Activated naive CD8-positive, alpha-beta T cell treated with anti-CD3 and anti-CD28 coated beads, Interleukin-2, amount 50 U/mL, for 24 hours (primary cell): ENCODE measurements at places on chromosomes 11 and 22.

DNA sequence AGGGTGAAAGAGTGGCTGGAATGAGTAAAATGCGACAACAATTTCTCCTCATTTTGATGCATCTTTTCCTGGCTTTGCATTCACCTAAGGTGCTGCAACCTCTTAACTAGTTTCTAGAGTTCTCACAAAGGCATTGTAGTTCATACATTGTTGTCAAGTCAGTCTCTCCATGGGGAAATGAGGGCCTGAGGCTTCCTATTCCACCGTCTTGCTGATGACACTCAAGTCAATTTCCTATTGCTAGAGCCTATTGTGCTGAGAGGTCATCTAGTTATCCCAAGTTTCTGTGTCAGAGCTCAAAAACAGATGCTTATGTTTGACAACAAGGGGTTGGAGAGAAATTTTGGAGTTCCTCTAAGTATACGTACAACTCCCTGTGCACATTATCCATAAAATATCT is 11.6 kb upstream of the MS4A6A start:
- DNase-seq = no peak

GRCh38 chr11:66851698-66852465 is 5.0 kb upstream of the LRFN4 start:
- DNase-seq = no peak

DNA sequence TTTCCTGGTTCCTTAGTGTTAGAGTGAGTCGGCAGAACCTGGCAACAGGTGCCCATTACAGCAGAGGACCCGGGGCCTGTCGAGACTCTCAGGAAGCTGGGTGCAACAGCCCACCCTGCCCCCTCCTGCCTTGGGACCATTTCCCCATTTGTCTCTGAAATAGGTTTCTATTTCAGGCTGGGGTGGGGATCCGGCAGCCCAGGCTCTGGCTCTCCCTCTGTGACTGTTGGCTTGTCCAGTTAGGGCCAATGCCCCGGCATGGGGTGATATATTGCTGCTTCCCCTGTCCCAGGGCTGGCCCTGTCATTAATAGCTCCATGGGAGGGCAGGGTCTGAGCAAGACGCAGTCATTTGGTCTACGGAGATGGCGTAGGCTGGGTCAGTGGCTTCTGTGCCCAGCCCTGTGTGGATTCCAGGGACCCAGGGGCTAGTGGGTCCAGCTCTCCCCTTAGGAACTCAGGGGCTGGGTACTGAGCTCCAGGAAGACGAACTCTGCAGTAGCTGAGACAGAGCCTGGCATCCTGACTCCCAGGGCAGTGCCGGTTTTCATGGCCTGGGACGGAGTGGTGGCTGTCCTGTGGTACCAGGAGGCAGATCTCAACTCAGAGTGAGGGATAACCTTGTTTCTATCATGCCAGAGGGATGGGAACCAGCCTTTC is 2.7 kb downstream of the P2RY6 start:
- no peak for DNase-seq

DNA sequence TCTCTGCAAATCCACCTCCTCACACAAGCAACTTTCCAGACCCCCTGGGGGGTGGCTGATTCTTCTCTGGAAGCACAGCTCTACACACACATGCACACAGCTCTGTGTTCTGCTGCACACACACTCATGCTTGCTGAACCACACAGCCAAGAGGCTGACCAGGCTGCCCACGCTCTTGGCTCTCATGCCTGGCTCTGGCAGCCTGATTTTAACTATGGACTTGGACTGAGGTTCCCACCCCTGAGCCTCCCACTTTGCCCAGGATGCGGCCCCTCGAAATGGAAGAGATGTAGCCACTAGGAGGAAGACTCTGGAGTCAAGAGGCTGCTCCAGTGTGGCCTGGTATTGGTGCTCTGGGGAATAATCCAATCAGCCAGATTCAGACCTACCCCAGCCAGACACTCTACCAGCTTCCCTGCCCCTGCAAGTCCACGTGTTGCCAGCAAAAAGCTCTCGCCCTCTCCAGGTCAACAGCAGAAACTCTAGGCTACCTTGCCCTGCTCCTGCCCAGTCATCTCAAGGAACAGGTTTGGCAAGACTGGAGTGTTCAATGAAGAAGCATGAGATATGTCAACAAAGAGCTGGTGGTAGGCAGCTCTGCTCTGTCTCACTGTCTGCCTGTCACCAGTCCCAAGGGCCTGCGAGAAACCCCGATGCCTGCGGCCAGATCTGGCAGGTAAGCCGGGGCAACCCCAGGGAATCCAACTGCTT is 8.8 kb upstream of the CASTOR1 start:
- DNase-seq = no peak

GRCh38 chr11:71998649-71999310 is at the start of gene IL18BP:
Gene IL18BP, plus strand, starts transcription at chr11:71998909. Its CDS starts 1,076 bp downstream, at chr11:71999985.
- no peak for DNase-seq

GRCh38 chr11:110710628-110711381 is 1.4 kb downstream of the ARHGAP20 start:
- DNase-seq = peak; percentile 6

- DNase-seq = no peak
Measured at GRCh38 chr11:114180301-114181055, 115.7 kb upstream of the NNMT start.

- no peak for DNase-seq
Measured at GRCh38 chr11:86507249-86507845, 132.7 kb downstream of the CCDC81 start.

GRCh38 chr11:74276581-74276980 is 34.9 kb downstream of the P4HA3 start:
- no peak for DNase-seq

GRCh38 chr11:93939084-93939760 is 81.9 kb upstream of the HEPHL1 start:
- no peak for DNase-seq

DNA sequence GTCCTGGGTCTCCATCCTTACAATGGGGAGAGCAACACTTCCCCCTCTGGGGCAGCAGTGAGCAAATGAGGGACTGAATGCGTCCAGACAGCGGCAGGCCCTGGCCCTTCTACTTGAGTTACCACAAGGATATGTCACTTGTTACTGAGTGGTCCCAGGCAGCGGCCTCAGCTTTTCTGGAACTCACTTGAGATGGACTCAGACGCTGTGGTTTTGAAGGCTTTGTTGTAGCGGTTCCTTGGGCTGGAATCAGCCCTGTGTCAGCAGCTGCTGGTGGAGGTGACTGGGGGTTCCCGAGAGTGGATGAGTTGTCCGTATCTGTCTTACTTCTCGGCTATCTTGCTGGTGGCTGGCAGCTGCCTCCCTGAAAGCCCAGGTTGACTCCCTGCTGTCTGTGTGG is 77.0 kb downstream of the MICAL2 start:
- DNase-seq = no peak

GRCh38 chr11:657691-658126 is 20.6 kb downstream of the DRD4 start:
- DNase-seq = no peak

DNA sequence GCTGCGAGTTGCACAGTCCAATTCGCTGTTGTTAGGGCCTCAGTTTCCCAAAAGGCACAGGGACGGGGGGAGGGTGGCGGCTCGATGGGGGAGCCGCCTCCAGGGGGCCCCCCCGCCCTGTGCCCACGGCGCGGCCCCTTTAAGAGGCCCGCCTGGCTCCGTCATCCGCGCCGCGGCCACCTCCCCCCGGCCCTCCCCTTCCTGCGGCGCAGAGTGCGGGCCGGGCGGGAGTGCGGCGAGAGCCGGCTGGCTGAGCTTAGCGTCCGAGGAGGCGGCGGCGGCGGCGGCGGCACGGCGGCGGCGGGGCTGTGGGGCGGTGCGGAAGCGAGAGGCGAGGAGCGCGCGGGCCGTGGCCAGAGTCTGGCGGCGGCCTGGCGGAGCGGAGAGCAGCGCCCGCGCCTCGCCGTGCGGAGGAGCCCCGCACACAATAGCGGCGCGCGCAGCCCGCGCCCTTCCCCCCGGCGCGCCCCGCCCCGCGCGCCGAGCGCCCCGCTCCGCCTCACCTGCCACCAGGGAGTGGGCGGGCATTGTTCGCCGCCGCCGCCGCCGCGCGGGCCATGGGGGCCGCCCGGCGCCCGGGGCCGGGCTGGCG is at the start of gene BCR:
BCR (plus strand) TSS at position 209 of the 592 bp plus-strand sequence. CDS start 452 bp downstream, outside the sequence.
- DNase-seq = peak; percentile 68

- DNase-seq = no peak
Measured at GRCh38 chr11:76033699-76034098, 172.6 kb downstream of the WNT11 start.

- no peak for DNase-seq
Measured at GRCh38 chr11:41250408-41250935, 209.0 kb downstream of the LRRC4C start.

DNA sequence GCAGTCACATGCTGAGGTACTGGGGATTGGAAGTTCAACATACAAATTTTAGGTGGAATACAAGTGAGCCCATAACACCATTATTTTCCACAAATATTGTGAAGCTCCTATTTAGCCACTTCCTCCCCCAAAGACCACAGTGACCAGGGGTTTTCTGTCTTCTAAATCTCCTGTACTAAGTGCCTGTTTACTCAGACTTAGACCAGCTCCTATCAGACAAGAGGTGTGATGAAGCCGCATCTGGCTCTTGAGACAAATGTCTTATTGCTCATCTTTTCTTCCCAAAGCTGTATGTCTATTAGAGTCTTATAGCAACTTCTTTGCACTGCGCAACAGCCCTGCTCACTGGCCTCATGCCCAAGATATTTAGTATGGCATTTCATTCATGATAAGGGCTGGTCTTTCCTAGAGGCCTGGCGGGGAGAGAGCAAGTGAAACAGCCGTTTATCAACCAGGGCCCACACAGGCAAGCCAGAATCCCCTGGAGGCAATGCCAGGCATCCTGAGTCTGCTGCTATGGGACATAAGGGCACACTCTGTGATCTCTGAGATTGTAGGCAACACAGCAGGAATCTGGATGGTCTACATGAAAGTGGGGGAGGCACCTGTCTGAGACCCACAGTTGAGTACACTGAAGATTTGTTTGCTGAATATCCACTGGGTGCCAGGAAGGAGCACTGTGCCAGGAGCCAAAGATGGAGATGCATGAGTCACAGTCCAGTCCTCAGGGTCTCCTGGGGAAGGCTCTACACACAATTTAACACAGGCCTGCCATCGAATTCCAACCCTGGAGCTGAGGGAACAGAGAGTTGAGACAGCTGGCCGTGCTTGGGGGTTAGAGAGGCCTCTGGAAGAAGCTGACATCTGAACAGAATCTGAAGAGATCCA is 78.5 kb upstream of the NCAM1 start:
- no peak for DNase-seq

GRCh38 chr11:86753459-86753858 is 46.9 kb upstream of the PRSS23 start:
- no peak for DNase-seq

GRCh38 chr11:1708716-1709115 is 11.7 kb downstream of the KRTAP5-6 start:
- DNase-seq = no peak

DNA sequence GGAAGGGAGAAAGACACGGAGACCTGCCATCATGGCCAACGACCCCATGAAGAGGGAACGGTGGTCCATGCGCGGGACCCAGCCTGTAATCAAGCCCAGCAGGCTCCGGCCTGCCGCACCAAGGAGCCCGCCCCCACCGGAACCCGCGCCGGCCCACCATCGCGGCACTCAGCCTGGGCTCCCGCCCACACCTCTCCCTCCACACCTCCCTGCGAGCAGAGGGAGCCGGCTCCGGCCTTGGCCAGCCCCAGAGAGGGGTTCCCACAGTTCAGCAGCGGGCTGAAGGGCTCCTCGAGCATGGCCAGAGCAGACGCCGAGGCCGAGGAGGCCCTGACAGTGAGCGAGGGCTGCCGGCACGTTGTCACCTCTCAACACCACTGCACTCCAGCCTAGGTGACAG is 1302.8 kb upstream of the CNTN5 start:
- DNase-seq = no peak

DNA sequence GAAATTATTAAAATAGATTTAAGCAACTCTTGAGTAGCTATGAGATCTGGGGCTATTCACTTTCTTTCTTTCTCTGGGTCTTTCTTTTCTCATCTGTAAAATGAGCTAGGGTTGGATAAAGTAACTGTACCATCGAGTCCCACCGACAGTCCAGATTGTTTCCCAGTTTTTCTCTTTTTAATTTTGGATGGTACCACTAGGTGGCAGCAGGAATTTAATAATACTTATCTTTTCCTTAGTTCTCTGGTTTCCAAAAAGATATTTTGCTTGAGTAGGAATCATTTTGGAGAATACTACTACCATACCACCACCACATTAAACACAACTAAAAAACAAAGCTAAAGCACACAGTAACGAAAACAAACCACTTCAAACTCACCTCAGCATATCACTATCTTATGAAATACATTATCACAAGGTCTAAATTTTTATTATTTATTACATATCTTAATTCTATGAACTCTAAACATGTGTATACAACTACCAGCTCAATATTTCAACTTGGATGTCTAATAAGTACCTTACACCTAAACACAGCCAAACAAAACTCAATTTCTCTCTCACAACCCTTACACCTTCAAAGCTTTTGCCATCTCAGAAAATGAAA is 584.0 kb downstream of the KCNA4 start:
- no peak for DNase-seq

- no peak for DNase-seq
Measured at GRCh38 chr22:22087854-22088657, 105.5 kb upstream of the TOP3B start.

DNA sequence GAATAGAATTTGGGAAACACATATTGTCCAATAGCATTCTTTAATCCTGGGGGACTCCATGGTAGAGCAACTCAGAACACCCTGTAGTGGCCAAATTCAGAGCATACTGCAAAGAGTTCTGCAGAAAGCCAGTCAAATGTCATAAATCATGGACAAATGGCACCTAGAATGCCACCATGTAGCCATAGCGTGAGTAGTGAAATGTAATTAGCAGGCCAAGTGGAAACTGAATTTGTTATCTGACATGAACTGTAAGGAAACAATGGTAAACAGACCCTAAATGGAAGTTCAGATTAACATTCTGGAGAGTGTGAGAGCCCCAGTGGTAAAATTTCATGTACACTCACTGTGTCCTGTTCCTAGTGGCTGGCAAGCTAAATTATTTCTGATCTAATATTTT is 7.0 kb upstream of the PRSS23 start:
- DNase-seq = no peak

GRCh38 chr11:105489446-105489845 is 120.4 kb upstream of the GRIA4 start:
- DNase-seq = no peak

GRCh38 chr11:126392633-126393013 is 37.1 kb downstream of the ST3GAL4 start:
- DNase-seq = no peak

GRCh38 chr22:23116506-23117263 is 25.1 kb downstream of the RSPH14 start:
- no peak for DNase-seq

- no peak for DNase-seq
Measured at GRCh38 chr22:45316796-45317526, 7.2 kb downstream of the FAM118A start.
